ENCODE measurements at places on chromosomes 5 and 9.

- DNase-seq, result no peak
Measured at GRCh38 chr9:19922476-19923118, 133.8 kb upstream of the SLC24A2 start.

DNA sequence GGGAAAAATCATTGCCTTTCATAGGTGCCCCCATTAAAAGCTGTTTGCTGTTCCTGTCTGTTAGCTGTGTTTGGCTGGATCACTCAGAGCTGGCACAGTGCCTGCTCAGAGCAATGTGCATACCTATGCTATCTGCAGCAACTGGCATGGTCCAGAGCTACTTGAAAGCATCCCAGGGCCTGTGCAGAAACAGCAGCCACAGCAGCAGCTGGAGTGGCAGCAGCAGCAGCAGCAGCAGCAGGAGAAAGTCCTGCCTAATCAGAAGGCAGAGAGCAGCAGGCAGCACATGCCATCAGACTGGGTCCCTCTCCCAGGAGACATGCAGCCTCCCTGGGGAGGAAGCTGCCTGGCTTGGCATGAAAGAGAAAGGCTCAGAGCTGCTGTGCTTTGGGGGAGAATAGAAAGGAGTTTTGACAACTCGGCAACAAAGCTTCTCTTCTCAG lies 243.8 kb upstream of the WWC1 start:
- DNase-seq, result no peak

- DNase-seq, result no peak
Measured at GRCh38 chr5:118327389-118327788, 661.0 kb downstream of the DTWD2 start.

- DNase-seq, result no peak
Measured at GRCh38 chr9:30967476-30967875, 1417.0 kb upstream of the ACO1 start.

DNA sequence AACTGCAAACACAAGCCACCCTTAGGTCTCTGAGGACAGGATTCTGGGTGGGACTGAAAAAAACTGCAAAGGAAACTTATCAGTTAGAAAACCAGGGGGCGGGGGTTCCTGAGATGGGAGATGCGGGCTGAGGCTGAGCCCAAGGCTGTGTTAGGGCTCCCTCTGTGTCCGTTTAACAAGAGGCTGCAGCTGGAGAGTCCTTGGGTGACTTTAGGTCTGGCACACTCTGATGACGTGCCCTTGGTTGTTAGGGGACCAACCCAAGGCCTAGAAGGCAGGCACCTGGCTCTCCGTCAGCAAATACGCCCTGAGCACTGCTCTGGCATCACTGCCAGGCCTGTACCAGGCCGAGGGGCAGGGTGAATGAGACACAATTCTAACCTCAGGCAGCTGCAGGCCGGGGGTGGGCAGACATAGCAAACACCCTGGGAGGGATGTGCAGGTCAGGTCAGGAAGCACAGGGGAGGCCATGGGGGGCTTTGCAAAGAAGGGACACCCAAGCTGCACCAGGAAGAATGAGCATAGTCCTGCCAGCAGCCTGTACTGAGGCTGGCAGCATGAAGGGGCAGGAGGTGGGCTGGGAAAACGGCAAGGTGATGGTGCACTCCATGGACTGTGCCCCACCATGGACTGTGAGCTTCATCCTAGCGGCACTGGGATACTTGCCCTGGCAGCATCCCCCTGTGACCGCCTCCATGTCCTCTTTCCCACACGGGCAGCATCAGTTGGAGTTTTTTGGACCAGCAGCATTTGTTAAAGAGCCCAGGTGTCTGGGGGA lies 137.9 kb downstream of the GABBR2 start:
- no peak for DNase-seq

Data from cortex of kidney (tissue), 1 donor.